ENCODE measurements at places on chromosomes 2 and 18.

DNA sequence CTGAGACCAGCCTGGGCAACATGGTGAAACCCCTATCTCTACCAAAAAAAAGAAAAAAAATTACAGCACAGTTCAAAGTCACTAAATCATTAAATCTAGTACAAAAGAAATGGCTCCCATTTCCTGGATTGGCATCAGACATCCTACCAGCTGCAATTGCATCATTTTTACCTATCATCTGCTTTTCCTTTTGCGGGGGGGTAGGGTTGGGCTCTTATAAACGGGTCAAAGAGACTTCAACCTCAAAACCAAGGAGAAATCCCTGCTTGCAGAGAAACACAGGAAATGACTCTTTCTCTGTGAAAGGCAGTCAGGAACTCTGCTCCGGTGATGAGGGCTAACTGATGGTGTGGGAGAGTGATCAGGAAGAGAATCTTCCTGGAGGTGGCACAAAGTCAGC, 45.3 kb upstream of the RFX8 start:
- no peak for DNase-seq

DNA sequence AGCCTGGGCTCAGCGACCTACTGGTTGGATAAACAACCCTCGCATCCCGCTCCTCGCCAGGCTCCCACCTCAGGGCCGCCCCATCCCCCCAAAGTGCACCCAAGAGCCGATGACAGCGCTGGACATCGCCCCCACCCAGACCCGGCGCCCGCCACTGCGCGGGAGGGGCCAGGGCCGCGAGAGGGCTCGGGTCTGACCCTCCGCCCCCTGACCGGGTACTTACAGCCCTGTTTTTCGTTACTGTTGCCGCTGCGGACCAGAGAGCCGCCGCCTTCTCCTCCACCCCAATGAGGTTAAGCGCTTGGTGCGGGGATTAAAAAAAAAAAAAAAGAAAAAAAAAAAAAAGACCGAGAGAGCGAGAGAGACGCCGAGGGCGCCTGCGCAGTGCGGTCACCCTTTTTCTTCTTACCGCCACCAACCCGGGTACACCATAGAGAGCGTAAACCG, at the start of gene CLASP1:
Gene CLASP1, minus strand, starts transcription at position 314 of the 447 bp plus-strand sequence. CDS start 43,567 bp downstream, outside the sequence.
- peak; percentile 17 for DNase-seq

DNA sequence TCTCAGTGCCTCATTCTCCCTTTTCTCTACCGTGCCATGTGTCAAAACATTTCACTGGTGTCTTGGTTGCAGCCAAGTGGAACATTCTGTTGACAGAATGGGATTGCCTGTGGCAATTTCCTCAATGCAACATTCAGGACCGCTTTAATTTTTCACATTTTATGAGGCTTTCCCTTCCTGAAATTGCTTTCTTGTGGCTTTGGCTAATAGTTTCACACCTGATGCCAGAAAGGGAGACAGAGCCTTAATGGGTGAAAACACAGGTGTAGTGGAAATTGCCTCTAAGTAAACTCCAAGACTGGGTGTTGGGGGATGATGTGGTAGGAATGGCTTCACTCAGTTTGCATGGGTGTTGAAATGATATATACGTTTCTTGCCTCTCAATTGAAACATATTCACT, 278.3 kb downstream of the TSN start:
- no peak for DNase-seq

GRCh38 chr2:200765139-200765951, 46.4 kb upstream of the BZW1 start:
- DNase-seq: peak; percentile 26

- DNase-seq: no peak
These were observed 419.7 kb upstream of the ZEB2 start for GRCh38 chr2:144939590-144939989.

DNA sequence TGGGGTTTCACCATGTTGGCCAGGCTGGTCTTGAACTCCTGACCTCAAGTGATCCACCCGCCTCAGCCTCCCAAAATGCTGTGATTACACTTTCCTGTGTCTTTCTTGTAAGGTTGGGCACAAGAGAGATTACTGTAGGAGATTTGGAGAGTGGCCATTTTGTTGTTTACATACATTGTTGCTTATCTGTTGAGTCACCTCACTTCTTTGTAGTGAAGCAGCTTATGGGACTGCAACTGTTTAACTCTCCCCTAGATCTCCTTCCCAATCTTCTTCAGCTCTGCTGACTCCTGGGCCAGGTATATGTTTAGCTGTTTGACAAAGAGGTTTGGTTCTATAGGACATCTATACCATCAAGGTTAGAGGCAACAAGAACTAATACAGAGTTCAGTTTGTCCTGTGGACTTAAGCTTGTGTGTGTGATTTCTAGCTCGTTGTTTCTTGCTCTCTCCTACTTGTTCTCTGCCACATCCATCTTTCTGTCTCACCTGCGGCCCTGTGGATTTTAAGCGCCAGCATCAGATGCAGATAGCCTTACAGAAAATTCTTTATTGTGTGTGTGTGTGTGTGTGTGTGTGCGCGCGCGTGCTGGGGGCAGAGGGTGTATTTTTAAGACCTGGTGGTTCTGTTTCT, 95.4 kb downstream of the HAUS1 start:
- no peak for DNase-seq

DNA sequence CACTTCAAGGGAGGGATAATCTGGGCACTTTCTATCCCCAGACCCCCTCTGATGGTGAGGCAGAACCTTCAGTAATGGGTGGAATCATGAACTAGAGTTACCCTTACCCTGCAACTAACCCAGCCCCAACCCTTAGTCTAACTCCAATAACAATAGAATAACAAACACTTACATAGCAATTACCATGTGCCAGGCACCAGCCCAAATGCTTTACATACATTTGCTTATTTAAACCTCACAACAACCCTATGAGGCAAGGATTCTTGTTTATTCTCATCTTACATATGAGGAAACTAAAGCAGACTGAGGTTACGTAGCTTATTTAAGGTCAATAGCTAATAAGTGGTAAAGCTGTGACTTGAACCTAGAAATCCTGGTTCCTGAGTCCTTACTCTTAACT, 132.8 kb downstream of the CYP26B1 start:
- DNase-seq: no peak

GRCh38 chr2:190809139-190809764, 71.4 kb upstream of the GLS start:
- no peak for DNase-seq

DNA sequence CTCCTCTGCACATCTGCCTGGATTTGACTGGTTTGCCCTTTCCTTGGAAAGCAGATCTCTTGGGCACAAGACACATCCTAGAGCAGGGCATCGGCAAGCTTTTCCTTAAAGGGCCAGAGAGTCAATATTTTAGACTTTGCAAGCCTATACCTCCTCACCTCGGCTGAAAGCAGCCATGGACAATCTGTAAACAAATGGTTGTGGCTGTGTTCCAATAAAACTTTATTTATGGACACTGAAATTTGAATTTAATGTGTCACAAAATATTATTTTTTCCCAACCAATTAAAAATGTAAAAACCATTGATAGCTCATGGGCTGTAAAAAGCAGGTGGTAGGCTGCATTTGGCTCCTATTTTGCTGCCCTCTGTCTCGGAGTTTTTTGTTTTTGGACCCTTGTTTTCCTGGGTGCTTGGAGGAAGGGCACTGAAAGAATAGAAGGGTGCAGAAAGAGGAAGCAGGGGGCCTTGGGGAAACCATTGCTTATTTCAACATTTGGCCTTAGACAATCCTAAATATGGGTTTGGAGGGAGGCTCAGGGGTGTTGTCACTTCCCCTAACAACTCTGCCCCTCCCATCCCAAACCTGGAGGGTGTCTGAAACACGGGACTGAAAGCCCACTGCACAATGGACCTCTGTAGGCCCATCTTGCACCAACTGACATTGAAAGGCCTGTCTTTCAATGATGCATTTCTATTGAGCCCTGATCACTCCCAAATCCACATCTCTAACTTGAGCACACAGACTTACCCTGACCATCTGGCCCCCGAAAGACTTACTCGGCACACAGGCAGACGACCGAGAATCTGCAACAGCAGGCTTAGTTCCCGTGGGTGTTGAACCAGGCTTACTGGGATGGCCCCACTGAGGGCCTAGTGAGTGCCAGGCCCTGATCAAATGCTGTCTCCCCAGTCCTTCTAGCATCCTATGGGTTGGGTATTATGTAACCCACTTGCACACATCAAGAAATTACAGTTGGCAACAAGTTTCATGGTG, 7.1 kb upstream of the ZFP36L2 start:
- DNase-seq: no peak

GRCh38 chr2:236749346-236749745, 179.7 kb downstream of the ACKR3 start:
- no peak for DNase-seq

DNA sequence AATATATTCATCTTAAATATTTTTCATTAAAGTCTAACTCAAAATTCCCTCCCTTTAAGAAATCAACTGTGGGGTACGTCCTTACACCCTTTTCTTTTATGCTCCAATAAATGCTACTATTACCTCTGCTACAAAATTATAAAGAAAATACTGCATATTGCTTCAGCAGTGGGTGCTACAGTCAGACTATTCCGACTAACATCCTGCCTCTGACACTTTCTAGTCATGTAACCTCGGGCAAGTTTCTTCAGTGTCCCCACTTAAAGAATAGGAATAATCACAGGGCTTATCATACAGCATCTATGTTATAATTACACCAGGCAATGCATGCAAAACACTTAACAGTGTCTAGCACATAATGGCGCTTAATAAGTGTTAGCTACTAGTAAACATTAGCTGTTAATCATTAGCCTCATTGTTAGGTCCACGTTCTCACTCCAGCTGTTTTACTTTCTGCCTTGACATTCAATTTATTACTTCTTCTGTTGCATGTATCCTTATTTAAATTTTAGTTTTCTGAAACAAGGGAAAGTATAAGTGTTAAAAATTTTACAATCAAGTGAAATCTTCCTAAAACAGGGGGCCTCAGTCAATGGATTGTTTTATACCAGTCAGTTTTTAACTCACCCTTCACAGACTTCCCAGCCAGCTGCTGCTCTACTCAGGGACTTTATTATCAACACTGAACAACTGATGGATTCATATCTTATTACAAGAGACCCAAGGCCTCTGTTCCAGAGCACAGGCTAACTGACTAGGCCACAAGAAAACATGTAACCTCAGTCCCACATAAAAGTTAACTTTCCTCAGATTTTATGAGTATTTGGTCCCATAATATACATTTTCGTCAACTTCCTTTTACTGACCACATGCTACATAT, 54.0 kb downstream of the CLASP1 start:
- no peak for DNase-seq

DNA sequence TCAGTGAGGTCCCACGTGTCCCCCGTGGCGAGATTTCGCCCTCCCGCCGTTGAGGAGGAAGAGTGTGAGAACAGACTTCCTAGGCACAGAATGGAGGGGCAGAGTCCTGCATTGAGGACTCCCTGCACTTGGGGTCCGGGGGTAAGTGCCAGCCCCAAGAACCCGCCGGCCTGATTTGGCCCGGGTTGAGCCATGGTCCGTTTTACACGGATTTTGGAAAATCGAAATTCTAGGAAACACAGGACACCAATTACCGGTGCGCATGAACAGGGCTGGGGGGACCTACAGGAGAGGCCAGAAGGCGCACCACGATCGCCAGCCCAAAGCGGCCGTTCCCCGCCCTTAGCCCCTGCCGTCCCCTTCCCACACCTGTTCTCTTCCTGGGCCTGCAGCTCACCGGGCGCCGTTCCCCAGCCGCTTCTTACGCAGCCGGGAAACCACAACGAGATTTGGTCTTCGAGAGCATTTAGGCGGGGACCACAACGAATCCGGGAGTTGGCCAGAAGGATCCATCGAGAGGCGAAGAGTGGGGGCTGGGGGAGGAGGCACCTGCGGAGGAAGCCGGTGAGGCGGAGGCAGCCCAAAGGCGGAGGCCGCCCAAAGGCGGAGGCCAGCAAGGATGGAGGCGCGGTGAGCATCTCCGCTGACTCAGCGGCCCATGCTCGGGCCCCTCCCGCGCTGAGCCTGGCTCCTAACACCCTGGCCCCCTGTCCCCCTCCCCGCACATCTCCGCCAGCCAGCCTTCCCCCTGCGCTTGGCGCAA, 464 bp upstream of the TLX2 start:
- DNase-seq: no peak

DNA sequence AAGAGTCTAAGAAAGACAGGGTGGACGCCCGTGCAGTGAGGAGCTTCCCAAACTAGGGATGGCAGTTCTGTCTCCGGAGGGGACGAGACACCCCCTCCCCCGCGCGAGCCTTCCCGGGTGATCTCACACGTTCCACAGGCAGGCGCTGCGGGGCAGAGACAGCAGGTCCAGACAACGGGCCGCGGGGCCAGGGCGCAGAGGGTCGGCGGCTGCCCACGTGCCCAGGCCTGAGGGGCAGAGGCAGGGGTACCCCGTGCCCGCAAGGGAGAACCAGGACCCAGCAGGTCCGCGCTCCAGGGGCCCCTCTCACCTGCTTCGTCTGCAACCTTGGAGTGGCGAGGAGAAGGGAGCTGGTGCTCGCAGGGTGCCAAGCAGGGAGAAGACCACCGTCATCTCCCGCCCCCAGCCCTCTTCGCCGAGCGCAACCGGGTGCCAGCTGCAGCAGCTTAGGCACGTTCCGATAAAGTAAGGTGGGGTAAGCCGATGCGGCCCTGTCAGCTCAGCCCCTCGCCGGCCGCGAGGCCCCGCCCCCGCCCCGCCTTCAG, at the start of gene GPR155:
Gene GPR155, minus strand, starts transcription at position 467 of the 545 bp plus-strand sequence. CDS start 5,073 bp downstream, outside the sequence.
- DNase-seq: no peak

GRCh38 chr18:31863103-31863502, 79.8 kb downstream of the TRAPPC8 start:
- DNase-seq: no peak

GRCh38 chr2:158650646-158651357, 144.3 kb upstream of the DAPL1 start:
- DNase-seq: no peak

DNA sequence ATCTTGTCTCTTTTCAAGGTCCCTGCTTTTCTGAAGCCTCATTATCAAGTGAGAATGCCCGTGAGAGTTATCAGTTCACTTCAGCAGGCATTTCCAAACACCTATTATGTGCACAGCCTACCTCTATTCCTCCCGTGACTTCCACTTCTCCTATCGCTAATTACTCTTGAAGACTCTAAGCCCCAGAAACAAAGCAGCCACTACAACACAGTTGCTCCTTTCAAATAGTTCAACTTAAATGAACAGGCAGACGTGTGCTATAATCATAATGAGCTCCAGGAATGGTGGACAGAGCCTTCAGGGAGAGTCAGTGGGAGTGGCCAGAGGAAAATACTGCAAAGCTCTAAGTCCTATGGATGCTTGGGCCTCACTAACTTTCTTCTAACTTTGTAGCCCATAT, 159.0 kb downstream of the RDH14 start:
- no peak for DNase-seq

GRCh38 chr2:19312949-19313348, 45.5 kb downstream of the OSR1 start:
- no peak for DNase-seq

DNA sequence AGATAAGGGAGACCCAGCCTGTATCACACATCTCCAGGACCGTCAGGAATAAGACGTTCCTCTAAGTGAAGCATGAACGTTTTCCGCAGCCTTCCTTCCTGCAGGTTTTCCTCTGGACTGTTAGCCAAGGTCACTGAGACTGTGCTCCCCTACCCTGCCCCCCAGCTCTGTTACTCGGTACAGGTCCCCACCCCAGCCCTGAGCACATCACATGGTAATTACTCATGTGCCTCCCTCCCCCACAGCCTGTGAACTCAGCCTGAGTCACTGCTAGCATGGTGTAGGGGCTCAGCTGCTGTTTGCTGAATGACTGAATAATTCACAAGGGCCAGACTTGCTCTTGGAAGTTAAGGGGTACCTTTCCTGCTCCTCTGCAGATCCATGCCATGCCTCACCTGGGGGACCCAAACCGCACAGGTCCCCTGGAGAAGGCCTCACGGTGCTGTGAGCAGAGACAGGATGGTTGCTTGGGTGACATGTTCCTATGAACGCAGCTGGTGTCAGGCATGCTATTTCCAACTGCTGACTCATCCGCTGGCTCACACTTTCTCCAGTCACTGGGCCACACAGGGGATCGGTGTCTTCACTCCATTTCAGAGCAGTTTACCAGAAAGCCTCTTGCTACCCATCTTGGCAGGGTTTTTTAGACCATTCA, 88.2 kb downstream of the PLB1 start:
- DNase-seq: peak; percentile 55
